ENCODE measurements at places on chromosomes 3 and 15.

GRCh38 chr3:8733332-8734094, at the start of gene CAV3:
CAV3 (plus strand) TSS chr3:8733802; CDS start chr3:8733877, 75 bp downstream.
- no peak for DNase-seq
- no peak within 1 kb of the TSS for H3K27ac ChIP-seq

DNA sequence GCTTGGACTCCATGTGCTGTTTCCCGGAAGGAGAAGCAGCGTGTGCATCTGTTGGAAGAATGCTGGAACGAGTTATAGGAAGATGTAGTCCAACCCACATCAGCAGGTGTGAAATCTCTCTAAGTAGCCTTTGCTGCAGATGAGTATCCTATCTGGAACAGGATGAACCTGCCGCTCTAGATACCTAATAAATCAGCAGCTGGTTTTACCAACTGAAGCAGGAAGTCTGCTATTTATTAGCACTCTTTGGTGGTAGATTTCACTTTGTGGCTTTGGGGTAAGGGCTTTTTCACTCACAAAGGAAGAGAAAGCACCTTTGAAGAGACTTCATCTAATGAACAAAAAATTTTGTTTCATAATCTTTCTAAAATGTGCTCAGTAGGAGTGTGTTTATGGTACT, 66.4 kb downstream of the DCUN1D1 start:
- H3K27ac ChIP-seq, result no peak overlapping the region

GRCh38 chr3:107024551-107025026, 352.6 kb upstream of the CCDC54 start:
- H3K27ac ChIP-seq, result no peak overlapping the region
- H3K4me1 ChIP-seq, result no peaks in the 10 kb centered on the region
- no peak overlapping the region for H3K4me3 ChIP-seq

- no peak overlapping the region for H3K27ac ChIP-seq
- H3K27me3 ChIP-seq, result no peaks in the 10 kb centered on the region
- no peak overlapping the region for H3K4me3 ChIP-seq
- peaks cover 20% of the 10 kb centered on the region for H3K4me1 ChIP-seq
Observed at GRCh38 chr3:105965384-105965783, 96.6 kb upstream of the CBLB start.

DNA sequence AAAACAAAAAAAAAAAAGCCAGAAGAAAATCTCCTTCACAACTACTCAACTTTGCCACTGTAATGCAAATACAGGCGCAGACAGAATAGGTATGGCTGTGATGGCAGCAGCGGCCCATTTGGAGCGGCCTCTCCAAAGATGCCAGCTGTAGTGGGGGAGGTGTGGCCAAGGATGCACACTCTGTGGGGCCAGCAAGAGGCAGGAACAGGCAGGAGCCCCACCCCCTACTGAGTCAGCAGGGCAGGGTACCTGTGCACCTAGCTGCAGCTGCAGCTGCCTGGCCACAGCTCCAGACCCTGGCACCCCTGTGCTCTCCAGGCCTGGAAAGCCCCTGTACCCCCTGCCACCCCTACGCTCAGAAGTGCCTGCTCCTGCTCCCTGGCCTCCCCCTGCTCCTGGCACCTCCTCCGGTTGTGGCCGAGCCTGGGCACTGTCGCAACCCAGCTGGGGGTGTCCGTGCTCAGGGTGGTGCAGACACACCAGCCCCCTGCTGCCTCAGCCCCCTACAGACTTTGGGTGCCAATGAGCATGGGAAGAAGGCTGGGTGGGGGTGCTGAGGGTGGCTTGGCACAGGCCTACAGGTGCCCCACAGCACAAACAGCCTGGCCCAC, 312.7 kb downstream of the ULK4 start:
- H3K36me3 ChIP-seq, result no peaks in the 10 kb centered on the region
- H3K27ac ChIP-seq, result no peak overlapping the region
- H3K27me3 ChIP-seq, result no peaks in the 10 kb centered on the region

GRCh38 chr3:152968388-152969024, 133.6 kb downstream of the P2RY1 start:
- no peak for DNase-seq
- no peaks in the 10 kb centered on the region for H3K36me3 ChIP-seq
- no peak overlapping the region for H3K27ac ChIP-seq
- H3K4me1 ChIP-seq, result peaks cover 9% of the 10 kb centered on the region
- H3K27me3 ChIP-seq, result no peaks in the 10 kb centered on the region
- H3K4me3 ChIP-seq, result no peak overlapping the region

DNA sequence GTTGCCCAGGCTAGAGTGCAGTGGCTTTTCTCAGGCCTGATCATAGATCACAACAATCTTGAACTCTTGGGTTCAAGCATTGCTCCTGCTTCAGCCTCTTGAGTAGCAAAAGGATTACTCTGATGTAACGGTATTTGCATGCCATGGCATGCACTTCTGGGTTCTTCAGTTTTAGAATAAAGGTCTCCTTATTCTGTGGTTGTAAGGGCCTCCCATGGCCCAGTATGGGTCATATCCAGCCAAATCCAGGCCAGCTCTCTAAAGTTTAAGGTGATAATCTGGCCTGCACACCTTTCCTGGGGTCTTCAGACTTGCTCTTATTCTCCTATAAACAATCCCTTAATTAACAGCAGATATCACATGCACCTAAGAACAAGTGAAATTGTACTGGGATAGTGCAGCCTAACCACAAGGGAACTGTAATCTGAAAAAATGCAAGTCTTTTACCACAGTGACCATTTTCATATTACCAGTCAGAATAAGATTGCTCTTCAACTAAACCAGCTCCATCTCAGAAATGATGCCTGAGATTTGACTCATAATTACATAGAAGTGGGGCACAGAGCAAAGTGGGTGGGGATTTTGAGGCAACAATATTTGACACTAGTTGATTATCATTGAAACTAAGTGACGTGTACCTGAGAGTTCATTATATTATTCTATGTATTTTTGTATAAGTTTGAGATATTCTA, 25.4 kb downstream of the COMMD2 start:
- no peak for DNase-seq
- H3K4me3 ChIP-seq, result no peak overlapping the region
- no peaks in the 10 kb centered on the region for H3K27me3 ChIP-seq
- H3K27ac ChIP-seq, result no peak overlapping the region
- H3K36me3 ChIP-seq, result no peaks in the 10 kb centered on the region

- no peak overlapping the region for H3K4me3 ChIP-seq
- no peaks in the 10 kb centered on the region for H3K4me1 ChIP-seq
- no peaks in the 10 kb centered on the region for H3K36me3 ChIP-seq
- H3K27ac ChIP-seq, result no peak overlapping the region
Observed at GRCh38 chr3:132232231-132232792, 84.9 kb upstream of the ACP3 start.

DNA sequence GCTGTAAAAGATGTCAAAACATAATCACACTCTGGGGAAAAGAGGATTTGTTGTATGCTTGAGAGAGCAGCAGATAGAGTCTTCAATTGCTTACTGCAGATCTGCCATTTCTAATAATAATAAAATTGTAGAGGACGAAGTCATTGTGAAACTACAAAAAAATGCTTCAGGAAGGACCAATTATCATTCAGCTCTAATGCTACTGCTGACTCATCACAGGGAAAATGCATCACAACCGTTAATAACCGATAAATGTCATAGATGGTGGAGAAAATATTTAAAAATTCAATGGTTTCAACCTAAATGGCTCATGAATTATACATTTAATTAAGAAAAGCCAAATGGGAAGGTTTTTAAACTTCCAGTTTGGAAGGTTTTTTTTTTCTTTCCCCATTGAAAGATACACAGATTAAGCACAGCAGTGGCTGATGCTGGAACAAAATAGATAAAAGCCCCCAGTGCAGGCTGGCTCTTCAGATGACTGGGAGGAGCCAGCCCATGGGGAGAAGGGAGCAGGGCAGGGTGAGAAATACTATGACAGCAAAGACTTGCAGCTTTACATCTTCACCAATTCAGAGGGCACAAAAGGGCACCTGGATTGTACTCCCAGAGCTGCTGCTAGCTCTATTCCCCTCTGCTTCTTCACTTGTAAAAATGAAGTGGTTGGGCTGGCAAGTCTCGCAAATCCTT, 196.1 kb downstream of the CNTN6 start:
- H3K27me3 ChIP-seq, result no peaks in the 10 kb centered on the region
- H3K27ac ChIP-seq, result no peak overlapping the region
- DNase-seq, result no peak
- no peaks in the 10 kb centered on the region for H3K4me1 ChIP-seq

- no peaks in the 10 kb centered on the region for H3K27me3 ChIP-seq
- H3K27ac ChIP-seq, result no peak overlapping the region
- DNase-seq, result no peak
- H3K4me3 ChIP-seq, result no peak overlapping the region
Observed at GRCh38 chr3:13865581-13865980, 14.3 kb downstream of the WNT7A start.
